ENCODE measurements at places on chromosomes 6 and 20.

GRCh38 chr6:138289739-138290138, 71.4 kb upstream of the PBOV1 start:
- no peak for DNase-seq

GRCh38 chr20:44052166-44052565, 134.8 kb downstream of the JPH2 start:
- DNase-seq = no peak

- no peak for DNase-seq
Measured at GRCh38 chr6:101400326-101401135, 7.0 kb downstream of the GRIK2 start.

GRCh38 chr6:145669627-145670034, 65.7 kb downstream of the EPM2A start:
- peak; percentile 74 for DNase-seq

GRCh38 chr6:90284236-90285041, 12.2 kb downstream of the BACH2 start:
- DNase-seq = peak; percentile 94

DNA sequence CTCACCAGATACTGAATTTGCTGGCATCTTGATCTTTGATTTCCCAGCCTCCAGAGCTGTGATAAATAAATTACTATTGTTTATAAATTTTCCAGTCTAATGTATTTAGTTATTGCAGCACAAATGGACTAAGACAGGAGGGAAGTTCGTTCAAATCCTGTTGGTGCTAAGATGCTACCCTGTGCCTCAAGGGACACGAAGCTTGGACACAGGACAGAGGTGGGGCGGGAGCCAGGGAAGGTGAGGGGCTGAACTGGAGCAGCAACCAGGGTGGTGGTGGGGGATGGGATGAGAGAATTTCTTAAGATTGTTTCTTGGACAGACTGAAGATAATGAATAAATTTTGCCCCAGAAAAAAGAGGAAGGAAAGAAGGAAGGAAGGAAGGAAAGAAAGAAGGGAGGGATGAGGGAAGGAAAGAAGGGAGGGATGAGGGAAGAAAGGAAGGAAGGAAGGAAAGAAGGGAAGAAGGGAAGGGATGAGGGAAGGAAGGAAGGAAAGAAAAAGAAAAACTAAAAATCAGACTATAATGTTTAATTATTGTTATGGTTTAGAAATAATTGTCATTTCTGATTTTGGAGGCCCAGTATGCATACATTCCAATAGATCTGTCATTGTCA, 127.2 kb downstream of the CDC5L start:
- no peak for DNase-seq

DNA sequence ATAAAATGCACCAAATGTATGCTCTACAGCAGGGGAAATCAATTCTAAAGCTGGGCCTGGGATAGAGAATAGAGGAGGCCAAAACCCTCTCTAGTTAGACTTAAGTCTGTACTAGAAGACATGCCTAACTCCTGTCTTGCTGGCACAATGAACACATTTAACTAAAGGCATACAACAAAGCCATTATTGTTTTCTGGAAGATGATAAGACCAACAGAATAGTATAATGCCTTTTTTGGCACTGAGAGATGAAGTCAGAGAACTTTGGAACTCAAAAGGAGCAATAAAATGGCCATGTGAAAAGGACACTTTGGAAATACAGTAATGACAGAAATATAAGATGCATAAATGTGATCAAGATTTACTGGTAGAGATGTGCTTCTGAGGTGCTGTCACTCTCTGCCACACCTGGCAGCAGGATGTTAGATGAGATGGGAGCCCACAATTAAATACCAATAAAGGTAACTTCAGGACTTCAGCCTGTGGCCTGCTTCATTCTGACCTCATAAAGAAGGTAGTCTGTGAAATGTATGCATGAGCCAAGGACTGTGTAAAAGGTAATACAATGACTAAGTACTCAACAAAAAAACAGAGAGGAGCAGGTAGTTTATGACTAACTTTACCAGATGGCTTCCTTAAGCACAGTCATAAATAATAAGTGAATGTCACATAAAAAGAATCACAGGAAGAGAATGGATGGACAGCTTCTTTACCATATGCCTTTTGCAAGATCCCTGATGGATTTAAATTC, 333.4 kb downstream of the BCKDHB start:
- DNase-seq = no peak

GRCh38 chr6:218153-219018, 73.9 kb upstream of the DUSP22 start:
- DNase-seq = no peak

GRCh38 chr6:36615018-36615761, 21.0 kb downstream of the SRSF3 start:
- DNase-seq = peak; percentile 64

DNA sequence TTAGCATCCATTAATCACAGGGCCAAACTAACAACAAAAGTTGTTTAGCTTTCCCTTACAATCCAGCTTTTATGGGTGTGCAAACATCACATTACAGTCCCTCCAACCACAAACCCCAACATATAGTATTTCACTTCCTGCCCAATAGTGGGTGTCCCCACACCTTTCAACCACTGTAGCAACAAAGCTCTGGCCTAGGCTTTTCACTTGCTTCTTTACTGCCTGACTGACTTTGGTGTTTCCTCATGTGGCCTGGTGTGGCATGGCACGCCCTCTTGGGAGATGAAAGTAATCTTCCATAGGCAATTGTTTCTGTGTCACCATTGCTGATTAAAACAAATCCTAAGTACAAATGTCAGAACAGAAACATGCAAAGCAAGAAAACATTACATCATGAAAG, 46.3 kb downstream of the MCM8 start:
- DNase-seq = no peak

- peak; percentile 5 for DNase-seq
Measured at GRCh38 chr20:4401601-4402000, 320.1 kb upstream of the PRND start.

DNA sequence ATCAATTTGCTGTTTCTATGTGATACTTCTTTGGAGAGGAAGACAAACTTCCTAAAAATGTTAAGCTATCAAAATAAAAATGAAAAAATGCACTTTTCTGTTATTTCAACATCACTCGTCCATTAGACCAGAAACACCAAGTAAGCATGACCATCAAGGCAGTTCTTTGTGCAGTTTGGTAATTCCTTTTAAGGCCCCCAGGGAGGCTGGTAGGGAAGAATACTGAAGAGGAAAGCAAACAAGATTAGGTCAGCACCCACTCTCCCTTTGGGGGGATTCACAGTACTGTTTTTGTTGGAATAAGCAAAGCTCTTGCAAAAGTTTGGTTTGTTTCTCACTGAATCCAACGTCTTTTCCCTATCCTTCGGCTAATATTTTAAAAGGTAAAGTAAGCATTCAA, 206.8 kb upstream of the SLC35B3 start:
- no peak for DNase-seq

- peak; percentile 94 for DNase-seq
Measured at GRCh38 chr6:100300221-100300736, 164.4 kb downstream of the SIM1 start.

- DNase-seq = no peak
Measured at GRCh38 chr6:27651371-27651732, 178.4 kb upstream of the ZNF184 start.

DNA sequence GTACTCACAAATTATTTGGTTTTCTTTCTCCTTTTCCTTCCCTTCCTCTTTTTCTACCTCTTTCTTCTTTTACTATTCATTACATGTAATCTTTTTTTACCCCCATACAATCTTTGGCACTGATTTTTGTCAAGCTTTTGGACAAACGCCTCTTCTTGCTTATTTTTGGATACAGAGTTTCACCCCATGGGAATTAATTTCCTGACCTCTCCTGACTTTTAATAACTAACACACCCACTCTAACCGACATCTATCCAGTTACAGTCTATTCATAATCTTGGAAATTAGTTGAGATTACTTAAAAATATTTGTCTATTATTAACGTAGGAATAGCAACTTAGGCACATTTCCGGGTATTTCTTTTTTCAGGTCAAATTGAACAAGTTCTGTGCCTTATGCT, 101.2 kb downstream of the HDGFL1 start:
- DNase-seq = no peak

DNA sequence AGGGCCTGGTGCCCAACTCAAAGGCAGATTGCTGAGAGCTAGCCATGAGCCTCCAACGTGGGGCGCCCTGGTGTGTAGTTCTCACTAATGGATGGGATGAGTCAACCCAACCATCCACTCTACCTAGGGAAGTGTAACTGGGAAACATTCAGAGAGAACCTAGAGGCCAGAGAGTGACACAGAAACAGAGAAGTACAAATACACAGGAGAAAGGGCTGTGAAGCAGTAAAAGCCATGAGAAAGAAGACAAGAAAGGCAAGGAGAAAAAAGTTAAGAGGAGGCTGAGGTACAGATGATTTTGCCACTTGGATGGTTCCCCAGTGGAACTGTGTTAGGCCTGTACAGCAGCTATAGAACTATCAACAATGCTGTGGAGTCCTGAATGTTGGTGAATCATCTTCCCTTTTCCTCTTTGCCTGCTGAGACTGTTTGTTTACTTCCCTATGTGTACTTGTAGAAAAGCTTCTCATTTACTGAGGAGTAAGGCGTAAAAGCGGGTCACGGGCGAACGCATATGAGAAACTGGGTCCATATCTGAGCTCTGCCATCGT, 39.0 kb downstream of the MAN1A1 start:
- DNase-seq = peak; percentile 64

DNA sequence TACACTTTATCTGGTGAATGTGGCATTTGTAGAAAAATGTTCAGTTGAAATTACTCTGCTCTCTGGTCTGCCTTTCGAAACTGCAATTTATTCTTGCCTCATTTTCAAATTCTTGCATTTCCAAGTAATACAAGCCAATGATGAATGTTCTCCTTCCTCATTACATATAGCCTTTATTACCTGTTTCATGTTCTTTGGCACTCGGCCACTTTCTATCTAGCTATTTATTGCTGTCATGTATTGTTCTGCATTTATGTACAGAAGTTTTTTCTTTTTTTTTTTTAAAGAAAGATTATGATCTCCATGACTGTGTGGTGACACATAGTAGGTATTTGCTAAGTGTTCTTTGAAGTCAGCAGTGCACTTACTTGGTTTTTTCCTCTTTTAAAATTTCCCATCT, 261.4 kb downstream of the ZFAND3 start:
- DNase-seq = no peak

DNA sequence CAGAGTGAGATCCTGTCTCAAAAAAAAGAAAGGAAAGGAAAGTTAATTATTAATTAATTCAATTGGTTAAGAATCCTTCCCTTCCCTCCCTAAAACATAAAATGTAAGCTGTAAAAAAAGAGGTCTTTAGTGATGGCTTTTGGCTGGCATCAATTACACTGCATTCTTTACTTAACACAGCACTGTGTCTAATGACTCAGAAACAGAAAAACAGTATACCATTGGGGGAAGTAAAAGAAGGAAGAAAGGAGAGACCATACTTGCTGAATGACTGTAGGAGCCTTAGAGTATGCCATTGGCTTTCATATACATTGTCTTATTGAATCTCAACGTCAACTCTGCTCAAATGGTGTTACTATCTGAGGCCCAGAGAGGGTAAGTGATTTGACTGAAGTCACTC, 18.3 kb upstream of the CITED2 start:
- peak; percentile 43 for DNase-seq

- DNase-seq = no peak
Measured at GRCh38 chr20:62864207-62864606, 2.6 kb upstream of the TCFL5 start.
